Fibroblast of skin of left biceps (primary cell): ENCODE measurements at places on chromosomes 5 and 9.
A peak's percentile ranks its signal among the peaks of the same experiment; 100 is the strongest.

DNA sequence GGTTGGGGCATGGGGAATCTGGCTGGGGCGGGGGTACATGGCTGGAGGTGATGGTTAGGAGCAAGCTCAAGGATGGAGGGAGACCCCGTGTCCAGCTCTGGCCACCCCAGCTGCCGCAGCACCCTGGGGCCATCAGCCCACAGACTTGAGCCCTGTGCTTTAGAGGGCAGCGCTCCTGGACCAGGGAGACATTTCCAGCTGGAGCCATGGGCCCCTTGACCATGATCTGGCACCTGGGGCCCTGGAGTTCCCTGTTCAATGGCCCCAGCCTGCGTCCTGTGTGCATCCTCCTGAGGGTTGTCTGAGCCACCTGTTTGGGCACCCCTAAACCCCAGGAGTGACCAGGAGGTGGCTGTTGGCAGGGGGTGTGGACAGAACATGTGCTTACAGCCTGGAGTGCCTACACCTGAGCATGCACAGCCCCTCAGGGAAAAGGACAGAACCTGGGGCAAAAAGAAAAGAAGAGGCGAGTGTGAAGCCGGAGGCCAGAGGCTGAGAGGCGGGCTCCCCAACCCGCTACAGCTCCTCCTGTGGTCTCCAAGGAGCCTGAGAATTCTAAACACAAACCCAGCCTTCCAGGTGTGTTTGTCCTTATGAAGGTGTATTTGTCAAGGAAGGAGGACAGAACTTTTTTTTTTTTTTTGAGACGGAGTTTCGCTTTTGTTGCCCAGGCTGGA, 126.7 kb downstream of the C9orf50 start:
- no peak for DNase-seq

DNA sequence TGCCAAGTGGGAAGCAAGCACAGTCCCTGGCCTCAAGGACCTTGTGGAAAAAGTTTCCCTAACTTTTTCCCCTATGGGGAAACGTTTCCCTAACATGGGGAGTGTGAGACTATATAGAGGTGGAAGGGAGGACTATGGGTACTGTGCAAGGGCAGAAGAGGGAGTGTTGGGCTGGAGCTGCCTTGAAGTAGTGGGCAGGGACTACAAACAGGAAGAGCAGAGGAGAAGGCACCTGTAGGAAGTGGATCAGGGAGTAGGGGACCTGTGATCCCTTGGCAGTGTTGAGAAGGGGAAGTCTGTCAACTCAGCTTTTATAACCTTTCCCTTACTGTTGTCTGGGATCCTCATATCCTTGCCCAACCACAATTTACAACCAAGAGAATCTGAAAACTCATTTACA, 1.4 kb downstream of the CMYA5 start:
- DNase-seq = no peak

DNA sequence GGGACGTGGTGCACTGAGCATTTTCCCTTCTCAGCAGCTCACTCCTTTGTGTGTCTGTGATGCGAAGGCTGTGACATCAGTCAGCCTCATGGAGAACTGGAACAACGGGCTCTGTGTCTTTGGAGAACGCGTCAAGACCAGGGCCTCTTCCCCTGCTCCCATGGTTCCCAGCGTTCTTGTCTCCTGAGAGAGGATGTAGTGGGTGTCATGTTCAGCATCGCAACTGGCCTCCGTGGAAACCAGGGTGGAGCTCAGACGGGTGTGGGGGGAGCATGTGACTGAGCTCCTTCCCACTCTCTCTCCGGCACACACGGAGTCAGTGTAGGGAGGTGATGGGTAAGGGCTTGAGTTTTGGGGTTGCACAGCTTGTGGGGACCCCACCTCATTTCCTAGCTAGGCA, 59.7 kb downstream of the TENT4A start:
- no peak for DNase-seq

GRCh38 chr5:72067682-72068470, 39.4 kb upstream of the MAP1B start:
- peak; percentile 75 for DNase-seq

DNA sequence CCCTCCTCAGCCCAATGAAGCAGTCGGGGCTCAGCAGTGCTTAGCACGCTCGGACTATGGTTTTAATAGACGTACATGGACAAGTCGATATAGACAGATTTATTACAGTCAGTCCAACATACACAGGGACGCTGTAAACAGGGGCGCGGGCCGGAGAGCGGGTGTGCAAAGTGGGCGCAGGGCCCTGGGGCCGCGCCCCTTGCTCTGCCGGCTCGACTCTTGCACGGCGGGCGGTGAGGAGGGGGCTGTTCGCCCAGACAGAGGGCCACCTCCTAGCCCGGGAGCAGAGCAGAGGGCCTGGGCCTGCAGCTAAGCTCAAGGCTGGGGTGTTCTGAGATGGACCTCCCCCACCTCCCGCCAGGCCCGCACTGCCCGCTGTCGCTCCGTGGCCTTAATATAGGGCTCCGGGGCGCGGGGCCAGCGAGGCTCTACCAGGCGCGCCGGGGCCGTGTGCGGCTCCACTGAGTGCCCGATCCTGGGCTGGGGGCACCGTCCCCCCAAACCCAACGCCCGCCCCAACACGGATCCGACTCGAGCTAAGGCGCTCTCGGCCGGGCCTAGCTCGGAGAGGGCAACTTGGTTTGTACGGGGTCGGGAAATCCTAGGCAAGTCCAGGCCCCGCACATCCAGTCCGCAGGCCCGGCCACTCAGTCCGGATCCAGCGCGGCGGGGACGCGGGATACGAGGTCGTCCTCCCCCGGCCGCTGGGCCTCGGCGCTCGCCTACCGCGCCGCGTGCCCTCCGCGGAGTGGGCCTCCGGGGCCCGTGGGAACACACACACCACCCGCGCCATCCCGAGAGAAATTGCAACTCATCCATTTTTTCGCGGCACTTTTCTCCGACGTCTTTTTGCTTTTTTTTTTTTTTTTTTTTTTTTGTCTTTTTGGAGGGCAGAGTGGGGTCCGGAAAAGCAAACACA, 6.1 kb downstream of the PITX1 start:
- DNase-seq = no peak

DNA sequence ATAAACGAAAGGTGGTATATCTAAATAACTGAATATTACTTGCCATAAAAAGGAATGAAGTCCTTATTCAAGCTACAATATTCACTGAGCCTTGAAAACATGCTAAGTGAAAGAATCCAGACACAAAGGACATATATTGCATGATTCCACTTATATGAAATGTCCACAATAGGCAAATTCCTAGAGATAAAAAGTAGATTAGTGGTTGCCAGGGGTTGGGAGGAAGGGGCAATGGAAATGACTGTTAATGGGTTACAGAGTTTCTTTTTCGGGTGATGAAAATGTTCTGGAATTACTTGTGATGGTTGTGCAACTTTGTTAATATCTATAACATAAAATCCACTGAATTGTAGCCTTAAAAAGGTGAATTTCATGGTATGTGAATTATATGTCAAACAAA, 227.1 kb upstream of the TRIM32 start:
- no peak for DNase-seq
